Upper lobe of left lung (tissue), 6 donors: ENCODE measurements at places on chromosomes 5 and 9. TPM values are rescaled to one million over a fixed set of nuclear protein-coding genes. Genes with fewer than 3 reads are reported as not detected.

DNA sequence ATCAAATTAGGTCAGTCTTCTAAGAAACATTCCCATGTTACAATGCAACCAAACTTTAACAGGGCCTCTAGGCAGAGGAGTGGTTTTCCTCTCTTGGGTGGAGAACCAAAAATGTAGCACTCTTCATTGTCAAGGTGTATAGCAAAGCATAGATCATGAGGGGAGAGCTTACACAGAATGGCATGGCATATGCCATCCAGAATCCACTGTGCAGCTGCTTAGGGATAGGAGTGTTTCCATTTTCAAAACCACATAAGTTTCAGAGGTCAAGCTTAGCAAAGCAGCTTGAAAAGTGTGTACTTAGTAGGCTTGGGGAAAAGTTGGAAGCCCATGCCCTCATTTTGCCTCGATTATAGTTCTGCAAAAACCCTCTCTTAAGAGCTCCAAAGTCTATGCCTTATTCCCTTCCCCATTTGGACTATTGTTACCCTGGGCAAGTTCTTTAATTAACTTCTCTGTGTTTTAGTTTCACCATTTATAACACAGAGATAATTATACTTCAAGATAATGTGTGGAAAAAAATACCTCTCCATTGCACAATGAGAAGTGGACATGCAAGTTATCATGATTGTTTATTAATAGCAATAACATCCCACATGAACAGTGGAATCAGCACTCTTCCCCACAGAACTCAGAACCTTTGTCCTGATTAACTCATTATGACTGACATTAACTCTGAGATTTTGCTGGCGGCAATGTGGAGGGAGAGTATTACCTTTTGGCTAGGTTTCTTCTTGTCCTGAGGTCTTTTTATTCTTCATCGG, 398.9 kb upstream of the WWC1 start:
- no peak for DNase-seq

GRCh38 chr5:68957591-68957990, 136.2 kb upstream of the SLC30A5 start:
- no peak for DNase-seq

DNA sequence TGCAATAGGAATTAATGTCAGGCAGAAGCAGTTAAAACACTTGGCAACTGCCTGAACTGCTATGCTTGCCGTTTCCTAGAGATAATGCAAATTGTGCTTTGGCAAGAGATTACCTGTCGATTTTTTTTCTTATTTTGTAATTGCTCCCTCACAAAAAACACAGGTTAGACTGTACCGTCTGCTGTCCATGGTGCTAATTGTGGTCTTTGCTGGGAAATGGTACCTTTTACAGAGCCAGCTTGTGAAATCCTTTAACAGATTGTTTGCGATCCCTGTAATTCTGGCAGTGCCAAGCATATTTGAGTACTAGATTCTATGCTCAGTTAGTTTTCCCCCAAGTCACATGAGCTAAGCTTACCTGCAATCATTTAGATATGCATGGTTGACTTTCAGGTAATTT, 2125.8 kb upstream of the WWC1 start:
- DNase-seq = no peak

GRCh38 chr9:28389411-28389810, 816.1 kb upstream of the C9orf72 start:
- DNase-seq = no peak

DNA sequence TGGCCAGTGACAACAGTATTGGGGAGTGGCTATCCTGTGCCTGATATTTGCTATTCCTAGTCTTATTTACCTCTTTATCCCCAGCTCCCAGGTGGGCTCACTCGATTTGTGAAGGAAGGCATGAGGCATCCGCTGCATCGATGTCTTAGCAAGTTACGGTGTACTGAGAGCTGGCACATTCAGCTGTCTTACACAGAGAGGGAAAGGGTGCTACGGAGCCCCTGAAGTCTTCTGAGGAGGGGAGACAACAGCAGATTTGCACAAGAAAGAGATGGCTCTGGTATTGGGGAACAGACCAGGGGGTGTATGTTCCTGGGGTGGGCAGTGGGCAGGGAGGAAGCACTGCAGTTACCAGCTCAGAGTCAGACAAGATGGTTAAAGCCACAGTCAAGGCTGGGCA, 172.6 kb downstream of the FGF18 start:
- DNase-seq = no peak

FOXD1 gene
- not detected for total RNA-seq
